T-helper 1 cell (primary cell): ENCODE measurements at places on chromosomes 12 and 14.

DNA sequence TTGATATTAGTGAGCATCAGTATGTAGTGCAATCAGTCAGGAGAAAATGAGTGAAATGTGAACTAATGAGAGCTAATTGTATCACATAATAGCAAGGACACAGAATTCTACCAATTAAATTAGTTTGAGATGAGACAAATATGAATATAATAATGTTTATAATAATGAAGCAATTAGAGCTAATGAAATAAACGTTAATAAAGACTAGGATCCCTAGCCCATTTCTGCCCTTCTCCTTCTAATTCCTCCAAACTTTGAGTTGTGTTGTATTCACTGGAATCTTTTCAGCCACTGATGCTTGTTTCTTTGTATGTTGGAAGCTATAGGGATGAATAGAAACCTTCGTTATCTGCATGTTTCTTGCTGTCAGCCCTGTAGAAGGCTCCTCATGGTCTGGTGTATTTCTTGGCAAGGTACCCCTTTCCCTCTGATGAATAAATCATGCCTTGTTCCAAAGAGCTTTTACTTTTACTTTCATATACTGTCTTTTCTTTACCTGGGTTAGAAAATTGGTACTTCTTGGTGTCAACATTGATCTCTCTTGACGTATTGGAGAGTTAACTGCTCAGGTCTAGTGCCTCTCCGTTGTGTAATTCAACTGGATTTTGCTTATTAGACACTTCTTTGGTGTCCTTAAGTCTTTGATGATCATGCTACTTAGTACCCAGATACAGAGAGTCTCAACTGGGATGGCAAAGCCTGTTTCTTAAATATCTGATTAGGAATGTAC, 154.8 kb downstream of the PTCSC3 start:
- no peak for DNase-seq

GRCh38 chr14:92515546-92516343, 2.2 kb downstream of the RIN3 start:
- no peak for DNase-seq

- DNase-seq: no peak
Measured at GRCh38 chr12:107079172-107080011, 14.0 kb downstream of the CRY1 start.

GRCh38 chr12:49330631-49331379, 6.2 kb downstream of the C1QL4 start:
- no peak for DNase-seq

DNA sequence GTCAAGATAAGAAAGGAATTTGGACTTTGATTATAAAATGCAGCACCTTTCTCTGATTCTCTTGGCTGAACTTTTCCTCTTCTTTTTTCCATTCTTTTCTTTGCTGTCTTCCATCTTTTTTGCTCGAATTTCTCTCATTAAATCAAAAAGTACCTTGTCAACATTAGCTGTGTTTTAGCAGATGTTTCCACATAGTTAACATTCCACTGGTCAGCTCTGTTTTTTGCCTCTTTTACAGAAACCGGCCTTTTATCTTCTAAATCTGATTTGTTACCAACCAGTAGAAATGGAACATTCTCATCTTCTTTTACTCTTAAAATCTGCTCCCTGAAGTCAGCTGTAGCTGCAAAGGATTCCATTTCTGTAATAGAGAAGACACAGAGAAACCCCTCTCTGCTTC, 71.1 kb upstream of the SYT1 start:
- DNase-seq: no peak

DNA sequence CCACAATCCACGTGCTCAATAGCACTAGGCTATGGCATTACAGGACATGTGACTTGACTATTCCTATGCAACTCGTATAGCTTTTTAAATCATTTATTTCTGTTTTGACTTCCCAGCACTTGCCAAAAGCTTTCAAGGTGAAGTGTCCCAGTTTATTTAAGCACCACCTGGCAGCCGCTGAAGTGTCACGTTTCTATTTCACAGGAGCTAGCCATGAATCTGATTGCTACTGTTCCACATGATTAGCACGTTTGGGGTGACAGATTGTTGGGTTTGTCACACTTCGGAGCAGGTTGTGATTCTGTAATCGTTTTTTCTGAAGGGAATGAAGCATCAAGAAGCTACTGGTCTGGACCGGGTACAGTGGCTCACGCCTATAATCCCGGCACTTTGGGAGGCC, 39.9 kb upstream of the BICDL1 start:
- no peak for DNase-seq

DNA sequence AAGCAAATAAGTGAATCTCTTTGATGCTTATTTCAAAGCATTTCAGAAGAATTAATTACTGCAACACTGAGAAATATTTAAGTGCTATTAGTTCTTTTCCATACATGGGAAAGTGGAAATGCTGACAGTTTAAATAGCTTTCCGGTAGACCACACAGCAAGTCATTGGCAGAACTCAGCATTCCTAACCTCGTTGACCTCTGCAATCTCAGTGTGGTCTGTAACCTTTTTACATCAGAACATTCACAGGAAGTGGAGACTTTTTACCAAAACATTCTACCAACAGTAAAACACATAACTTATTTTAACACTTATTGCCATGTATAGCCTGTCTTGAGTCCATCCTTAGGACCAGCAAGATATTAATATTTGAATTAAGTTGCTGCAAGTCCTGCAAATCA, 249.5 kb upstream of the DCN start:
- DNase-seq: no peak

DNA sequence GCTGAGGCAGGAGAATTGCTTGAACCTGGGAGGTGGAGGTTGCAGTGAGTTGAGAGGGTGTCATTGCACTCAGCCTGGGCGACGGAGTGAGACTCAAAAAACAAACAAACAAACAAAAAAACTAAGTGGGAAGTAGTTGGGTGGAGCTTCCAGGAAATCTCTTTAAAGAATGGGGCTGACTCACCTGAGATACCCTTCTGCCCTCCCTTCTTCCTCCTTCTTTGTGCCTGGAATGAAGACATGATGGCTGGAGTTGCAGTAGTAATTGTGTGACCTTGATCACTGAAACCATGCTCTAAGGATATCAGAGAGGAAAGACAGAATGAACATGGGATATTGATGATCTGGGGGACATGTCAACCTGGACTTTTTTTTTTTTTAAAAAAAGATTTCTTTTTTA, 87.6 kb upstream of the MED13L start:
- no peak for DNase-seq

GRCh38 chr12:68065687-68066086, 76.4 kb downstream of the IFNG-AS1 start:
- no peak for DNase-seq
